ENCODE measurements at places on chromosomes 6 and 20.

DNA sequence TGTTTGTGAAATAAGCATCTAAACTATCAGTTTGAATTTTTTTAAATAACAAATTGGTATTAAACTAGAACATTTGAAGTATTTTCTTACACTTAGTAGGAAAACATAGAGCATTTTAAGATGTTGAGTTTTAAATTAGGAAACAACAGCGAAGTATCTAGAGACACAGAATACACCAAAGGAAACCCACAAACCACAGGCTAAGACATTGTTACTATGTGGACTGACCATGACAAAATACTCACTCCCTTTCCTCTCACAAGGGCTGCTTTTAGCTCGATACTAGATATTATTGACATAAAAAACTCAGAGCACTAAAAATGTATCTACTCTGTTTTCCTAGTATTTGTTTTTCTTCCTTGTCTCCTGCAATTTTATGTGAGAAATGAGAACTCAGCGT lies 266.0 kb upstream of the CITED2 start:
- no peak for DNase-seq

DNA sequence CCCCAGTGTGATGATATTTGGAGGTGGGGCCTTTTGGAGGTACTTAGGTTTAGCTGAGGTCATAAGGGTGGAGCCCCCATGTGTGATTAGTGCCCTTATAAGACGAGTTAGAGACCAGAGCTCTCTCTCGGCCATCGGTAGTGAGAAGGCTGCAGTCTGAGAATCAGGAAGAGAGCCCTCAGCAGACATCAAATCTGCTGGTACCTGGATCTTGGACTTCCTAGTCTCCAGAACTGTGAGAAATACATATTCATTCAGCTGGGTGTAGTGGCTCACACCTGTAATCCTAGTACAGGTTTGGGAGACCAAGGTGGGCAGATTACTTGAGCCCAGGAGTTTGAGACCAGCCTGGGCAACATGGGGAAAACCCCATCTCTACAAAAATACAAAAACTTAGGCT lies 48.7 kb upstream of the DDR1 start:
- DNase-seq: no peak

DNA sequence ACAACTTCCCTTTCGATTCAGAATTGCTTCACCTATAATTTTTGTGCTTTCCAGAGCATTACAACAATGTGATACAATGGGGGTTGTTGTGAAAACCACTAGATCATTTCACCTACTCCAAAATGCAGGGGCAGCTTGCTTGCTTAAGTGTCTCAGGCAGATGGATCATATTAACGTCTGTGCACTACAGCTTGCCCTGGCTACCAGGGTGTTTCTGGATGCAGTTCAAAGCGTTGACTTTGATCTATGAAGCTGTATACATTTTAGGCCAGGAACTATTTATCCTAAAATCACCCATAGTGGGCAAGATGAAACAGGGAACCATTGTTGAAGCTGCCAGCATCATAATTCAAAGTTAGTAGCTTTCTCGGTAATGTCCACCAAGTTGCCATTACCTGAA lies 339.5 kb upstream of the HSF2 start:
- DNase-seq: no peak

DNA sequence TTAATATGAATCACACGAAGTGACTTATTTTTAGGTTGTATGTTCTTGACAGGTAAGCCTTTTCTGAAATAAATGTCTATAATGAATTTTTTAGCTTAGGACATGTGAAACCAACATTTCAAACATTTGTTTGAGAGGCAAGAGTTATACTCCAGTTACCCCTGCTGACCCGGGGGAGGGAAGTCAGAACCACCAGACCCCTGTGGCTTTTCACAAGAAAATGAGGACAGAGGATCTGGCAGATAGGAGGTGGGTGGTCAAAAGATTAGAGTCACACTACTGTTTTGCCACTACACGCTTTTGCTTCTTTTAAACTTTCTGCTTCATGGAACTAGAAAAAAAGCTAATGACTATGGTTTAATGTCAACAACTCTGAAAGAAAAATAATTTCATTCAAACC lies 27.5 kb upstream of the ADGRF4 start:
- no peak for DNase-seq

DNA sequence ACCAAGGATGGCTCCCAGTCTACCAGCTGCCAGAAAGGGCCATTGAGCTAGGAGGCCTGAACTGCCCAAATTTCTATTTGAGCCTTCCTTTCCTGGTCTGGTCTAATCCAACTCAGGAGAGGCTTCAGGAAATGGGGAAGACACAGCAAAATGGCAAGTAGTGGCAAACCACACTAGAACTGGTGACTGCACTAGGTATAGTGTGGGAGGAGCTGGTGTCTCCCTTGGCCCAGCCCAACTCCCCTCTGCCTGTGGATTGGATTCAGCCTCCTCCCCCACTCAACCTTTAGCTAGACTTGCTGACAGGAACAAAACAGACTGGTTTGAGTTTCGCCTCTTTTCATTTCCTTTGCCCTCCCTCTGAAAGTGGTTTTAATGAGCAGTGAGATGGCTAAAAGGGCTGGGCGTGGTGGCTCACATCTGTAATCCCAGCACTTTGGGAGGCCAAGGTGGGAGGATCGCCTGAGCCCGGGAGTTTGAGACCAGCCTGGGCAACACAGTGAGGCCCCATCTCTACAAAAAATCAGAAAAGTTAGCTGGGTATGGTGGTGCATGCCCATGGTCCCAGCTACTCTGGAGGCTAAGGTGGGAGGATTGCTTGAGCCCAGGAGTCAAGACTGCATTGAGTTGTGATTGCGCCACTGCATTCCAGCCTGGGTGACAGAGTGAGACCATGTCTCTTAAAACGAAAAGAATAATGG lies 17.5 kb downstream of the MRPS18A start:
- DNase-seq: no peak

DNA sequence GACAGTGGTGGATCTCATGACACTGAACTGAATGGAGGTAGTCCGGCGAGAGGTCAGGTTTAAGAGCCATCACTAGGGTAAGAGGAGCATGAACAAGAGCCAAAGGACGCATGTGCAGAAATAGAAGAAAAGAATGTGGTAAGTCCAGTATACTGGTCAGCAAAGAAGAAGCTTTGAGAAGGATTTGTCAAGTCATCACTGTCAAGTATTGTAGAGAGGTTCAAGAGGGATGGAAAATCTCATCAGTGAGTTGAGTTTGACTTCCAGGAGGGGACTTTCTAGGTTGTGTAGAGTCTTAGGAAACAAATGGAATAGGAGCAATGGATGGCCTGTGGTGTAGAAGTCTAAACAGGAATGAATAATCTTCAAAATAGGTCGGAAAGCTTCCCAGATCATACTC lies 161.8 kb downstream of the BTBD3 start:
- no peak for DNase-seq

All from cerebellar nuclear complex (tissue), 1 donor.